ENCODE measurements at places on chromosomes 1 and 21. TPM values are rescaled to one million over a fixed set of nuclear protein-coding genes. Genes with fewer than 3 reads are reported as not detected.

The LCE1E gene
- total RNA-seq = not detected

The CD164L2 gene
- total RNA-seq = not detected

The CLDN17 gene
- total RNA-seq = not detected

The CD5L gene
- total RNA-seq = not detected

DNA sequence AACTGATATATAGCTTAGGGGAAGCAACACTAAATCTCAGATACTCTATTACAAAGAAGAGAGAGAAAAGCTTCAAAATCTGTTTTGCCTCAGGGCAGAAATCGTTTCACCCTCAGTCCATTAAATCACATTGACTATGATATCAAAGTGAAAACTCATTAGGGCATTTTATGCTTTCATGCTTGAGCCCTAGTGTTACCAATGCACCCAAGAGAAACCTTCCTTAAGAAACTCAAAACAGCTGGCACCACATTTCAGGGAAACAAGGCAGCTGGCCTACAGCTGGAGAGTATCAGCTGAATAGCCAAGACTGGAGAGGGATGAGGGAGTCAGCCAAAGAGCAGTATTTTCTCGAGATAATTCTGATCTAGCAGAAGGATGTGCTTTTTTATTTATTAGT lies 14.9 kb downstream of the COLGALT2 start:
- DNase-seq = no peak

DNA sequence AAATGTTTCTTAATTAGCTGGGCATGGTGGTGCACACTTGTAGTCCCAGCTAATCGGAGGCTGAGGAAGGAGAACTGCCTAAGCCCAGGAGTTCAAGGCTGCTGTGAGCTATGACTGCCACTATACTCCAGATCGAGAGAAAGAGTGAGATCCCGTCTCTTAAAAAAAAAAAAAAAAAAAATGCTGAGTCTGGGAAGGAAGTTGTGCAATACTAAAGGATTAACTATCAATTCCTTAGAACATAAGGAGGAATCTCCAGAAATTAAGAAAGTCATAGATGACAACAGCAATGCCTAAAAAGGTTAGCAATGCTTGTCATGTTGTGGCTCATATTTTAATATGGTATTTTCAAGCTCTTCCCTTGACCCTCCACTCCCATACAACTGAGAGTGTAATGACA lies 5.3 kb downstream of the LUZP1 start:
- no peak for DNase-seq

DNA sequence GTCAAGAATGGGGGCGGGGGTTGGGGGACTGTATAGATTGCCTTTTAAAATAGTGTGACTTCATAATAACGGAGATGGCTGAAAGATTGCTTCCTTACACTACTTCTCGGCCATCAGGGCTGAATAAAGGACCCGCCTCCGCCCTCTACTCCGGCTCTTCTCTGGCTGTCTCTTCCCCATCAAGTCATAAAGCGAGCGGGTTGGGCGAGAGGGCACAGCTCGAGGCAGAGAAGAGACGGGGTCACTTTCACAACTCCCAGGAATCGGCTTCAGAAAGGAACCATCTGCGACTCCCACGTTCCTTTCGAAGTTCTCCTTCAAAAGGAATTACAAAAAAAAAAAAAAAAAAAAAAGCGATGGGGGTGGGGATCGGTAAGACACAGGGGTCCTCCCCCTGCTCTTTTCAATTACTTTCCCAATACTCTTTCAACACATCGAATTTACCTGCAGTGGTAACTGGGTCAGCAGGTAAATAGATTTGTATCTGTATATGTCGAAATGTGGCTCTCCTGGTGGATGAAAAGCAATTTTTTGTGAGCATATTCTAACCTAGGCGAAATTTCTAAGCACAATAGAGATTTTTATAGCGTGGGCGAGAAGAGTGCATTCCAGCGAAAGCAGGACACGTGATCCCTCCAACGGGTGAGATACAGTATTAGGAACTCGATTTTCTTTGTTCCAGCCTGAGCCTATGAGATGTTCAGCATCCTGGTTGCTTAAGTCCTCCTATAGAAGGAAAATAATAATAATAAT lies 2.0 kb downstream of the LRRC7 start:
- DNase-seq = no peak

DNA sequence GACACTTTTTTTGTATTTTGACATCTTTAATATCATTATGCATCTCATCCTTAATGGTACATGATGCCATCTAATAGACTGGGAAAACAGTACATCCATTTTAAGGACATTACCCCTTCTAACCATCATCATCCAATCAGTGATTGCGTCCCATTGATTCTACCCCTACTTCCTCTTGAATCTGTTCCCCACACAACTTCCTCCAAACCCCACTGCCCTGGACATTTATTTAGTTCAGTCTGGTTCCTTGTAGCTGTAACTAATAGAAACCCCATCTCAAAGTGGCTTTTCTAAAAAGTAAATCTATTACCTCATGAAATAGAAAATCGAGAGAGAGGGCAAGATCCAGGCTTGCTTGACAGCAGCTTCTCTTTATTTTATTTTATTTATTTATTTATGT lies 2.1 kb upstream of the ITLN1 start:
- no peak for DNase-seq

- DNase-seq = no peak
These were observed 624.2 kb downstream of the PLPP3 start for GRCh38 chr1:55955016-55955621.

- no peak for DNase-seq
These were observed 30.3 kb upstream of the TIAM1 start for GRCh38 chr21:31374395-31374794.

DNA sequence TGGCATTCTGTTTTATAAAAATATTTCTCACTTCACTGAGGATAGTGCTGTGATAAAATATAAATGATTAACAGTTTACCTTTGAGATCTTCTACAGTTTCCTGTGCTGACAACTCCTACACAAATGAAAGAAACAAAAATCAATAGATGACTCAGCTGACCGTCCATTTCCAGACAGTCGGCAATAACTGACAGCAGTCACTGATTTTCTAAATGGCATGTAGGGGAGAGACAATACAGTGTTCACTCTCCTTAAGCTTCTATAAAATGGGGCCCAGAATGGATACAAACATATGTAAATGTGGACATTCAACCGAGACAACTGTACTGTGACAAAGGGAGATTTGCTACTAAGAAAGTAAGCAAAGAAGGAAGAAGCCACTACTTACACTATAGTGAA lies 34.3 kb downstream of the PCNX2 start:
- no peak for DNase-seq
